ENCODE measurements at places on chromosomes 4 and X.
A peak's percentile ranks its signal among the peaks of the same experiment; 100 is the strongest.

GRCh38 chr4:6372649-6373525 lies 99.5 kb downstream of the PPP2R2C start:
- no peak for DNase-seq

GRCh38 chr4:189912170-189912569 lies 28.5 kb upstream of the FRG1 start:
- no peak for DNase-seq

GRCh38 chrX:150421816-150422215 lies 58.7 kb downstream of the MAMLD1 start:
- no peak for DNase-seq

- DNase-seq: no peak
Measured at GRCh38 chrX:13590207-13590606, 20.8 kb downstream of the EGFL6 start.

- no peak for DNase-seq
Measured at GRCh38 chr4:15926486-15926885, 12.1 kb downstream of the FGFBP1 start.

- peak; percentile 10 for DNase-seq
Measured at GRCh38 chrX:16445166-16445752, 204.7 kb upstream of the S100G start.

GRCh38 chr4:85658766-85659439 lies 184.0 kb downstream of the ARHGAP24 start:
- no peak for DNase-seq

DNA sequence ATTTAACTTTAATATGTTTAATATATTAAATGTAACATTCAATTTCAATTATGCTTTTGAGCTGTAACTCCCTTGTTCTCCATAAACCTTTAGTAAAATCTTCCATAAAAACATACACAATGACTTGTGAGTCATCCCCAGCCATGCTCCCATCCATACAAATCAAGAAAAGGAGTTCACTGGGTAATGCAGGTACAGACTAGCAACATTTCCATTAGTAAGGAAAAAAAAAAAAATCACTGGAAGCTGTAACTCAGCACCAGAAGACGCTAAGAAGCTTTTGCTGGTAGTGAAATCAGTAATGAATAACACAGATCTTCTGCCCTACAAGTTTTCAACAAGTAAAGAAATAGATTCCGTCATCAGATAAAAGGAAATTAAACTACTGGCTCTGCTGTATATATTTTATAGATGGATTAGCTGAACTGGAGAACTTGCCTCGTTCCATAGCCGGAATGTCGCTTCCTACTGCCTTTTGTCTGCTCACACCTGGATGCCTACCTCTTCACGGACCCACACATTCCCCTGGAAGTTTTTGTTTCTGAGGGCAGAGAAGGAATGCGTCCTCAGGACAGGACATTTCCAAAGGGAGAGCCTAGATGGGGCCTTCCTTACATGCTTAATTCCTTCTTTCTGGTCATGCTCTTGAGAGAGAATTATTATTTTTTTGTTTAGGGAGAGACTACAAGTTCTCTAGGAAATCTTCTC lies 298.4 kb upstream of the ANKRD50 start:
- DNase-seq: no peak

DNA sequence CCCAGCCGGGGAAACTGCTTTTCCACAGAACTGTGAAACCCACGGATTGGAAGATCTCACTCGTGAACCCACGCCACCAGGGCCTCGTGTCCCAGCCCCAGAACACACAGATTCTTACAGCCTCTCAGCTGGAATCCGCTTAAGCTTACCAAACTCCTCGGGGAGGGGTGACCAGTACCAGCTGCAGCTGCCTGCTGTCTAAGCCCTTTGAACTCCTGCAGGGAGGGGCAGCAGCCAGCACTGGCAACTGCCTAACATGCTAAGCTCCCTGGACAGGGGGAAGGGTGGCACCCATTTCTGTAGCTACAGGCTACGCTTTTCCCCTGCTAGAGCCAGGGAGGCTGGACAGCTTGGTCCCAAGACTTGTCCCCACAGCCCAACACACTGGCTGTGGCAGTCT lies 38.4 kb downstream of the TBL1X start:
- DNase-seq: no peak

- DNase-seq: no peak
Measured at GRCh38 chrX:101764538-101764937, 104.9 kb upstream of the ARMCX2 start.

- no peak for DNase-seq
Measured at GRCh38 chrX:9577555-9577954, 112.7 kb downstream of the TBL1X start.

DNA sequence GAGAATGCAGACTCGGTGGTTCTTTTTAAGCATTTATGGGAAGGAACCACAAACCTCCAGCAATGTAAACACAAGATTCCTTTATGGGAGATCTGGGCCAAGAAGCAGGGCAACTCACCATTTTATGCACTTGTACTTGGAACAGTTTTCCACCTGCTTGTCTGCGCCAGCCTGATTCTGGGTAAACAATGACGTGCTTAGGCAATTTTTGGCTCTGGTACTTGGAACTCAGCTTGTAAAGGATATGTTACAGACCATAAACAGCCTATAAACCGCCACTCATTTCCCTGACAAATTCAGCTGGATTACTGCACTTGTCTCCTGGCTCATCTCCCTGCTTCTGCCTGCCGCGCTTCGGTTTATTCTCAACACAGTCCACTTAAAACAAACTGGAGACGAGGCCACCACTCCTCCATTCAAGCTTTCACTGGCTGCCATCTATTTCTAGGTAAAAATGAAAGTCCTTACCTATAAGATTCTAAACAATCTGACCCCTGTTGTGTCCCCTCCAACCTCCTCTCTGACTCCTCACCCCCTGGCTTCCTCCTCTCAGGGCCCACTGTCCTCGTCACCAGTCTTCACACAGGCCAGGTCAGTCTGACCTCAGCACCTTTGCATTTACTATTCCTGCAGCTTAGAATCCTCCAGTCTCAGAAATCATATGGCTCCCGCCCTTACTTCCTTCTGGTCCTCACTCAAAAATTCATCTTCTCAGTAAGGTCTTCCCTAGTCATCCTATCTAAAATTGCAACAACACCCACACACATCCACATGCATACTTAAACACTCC lies 205.9 kb upstream of the GALNT7 start:
- no peak for DNase-seq

DNA sequence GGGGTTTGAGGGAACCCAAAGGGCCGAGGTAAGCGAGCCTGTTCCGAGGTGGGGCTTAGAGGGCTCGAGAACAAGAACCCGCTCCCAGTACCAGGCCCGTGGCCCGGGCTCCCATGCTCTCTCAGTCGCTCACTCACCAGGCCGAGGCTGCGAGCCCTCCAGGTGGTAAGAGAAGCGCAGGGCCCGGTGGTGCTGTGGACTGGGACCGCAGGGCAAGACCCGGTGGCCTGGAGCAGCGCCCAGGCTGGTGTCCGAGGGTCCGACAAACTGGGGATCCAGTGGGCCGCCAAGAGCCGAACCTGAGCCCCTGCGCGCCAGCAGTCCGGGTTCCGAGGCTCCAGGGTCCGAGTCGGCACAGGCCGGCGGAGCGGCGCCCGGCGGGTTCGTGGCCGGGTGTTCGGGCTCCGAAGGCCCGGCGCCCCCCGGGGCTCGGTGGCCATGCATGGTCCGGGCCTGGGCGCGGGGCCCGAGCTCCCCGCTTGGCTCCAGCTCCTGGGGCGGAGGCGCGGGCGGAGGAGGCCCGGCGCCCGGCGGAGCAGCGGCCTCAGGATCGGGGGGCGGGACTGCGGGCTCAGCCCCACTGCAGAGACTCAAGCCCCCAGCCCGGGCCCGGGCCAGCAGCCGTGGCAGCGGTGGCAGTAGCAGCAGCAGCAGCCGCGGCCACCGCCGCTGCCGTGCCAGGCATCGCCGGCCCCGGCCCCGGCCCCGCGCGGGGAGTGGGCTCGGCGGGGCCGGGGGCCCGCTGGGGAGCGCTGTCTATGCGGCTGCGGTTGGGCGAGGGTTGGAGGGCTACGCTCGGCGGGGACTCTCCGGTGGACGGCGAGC lies 833 bp downstream of the FGD1 start:
- no peak for DNase-seq

GRCh38 chr4:187128222-187128621 lies 404.6 kb upstream of the FAT1 start:
- no peak for DNase-seq

DNA sequence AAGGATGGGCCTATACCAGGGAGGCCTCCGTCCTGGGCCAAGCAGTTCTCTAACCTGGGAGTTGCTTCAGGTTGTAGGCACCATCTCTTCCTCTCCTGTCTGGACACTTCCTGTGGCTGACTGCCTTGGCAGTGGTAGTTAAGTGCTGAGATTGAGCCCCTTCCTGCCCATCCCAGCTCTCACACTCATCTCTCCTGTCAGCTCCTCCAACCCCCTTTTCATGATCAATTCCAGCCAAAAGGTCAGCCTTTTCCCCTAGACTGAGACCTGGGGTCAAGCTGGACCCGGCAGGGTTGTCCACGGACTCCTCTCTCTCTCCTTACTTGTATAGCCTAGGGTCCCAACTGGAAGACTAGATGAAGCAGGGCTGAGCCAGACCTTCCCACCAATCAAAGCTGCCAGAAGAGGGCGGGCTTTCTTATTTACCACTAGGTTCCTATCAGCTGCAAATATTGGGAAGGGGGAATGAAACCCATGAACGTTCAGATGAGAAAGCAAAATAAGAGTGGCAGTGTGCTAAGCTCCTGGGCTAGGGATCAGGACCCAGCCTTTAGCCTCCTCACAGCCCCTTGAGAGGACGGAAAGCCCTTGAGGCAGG lies 34.5 kb downstream of the KDM5C start:
- no peak for DNase-seq

- DNase-seq: no peak
Measured at GRCh38 chr4:122469457-122469856, 12.9 kb upstream of the IL2 start.

- DNase-seq: no peak
Measured at GRCh38 chr4:786861-787300, 39.0 kb downstream of the CPLX1 start.

GRCh38 chr4:109231331-109231730 lies 71.1 kb downstream of the COL25A1 start:
- no peak for DNase-seq

DNA sequence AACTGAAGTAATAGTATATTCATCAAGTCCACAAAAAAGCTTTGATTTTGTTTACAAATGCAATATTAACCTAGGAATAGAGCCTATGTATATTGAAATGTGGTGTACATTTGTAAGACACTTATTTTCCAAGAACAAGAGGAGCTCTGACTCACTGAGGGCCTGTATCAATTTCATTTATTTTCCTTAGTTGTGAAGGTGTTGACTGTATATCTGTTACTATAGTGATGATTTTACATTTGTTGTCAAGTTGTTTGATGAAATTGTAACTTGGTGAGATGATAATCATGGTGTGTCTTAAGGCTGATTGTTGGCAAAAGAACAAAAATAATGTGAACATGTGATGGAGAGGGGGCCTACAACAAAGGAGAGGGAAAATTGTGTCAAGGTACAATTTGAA lies 274.9 kb upstream of the TEX13A start:
- no peak for DNase-seq

- DNase-seq: no peak
Measured at GRCh38 chrX:136272325-136272724, 21.1 kb upstream of the MAP7D3 start.

GRCh38 chrX:39613482-39613995 lies 484.2 kb downstream of the BCOR start:
- DNase-seq: no peak
